ENCODE measurements at places on chromosomes 2 and 18.
A peak's percentile ranks its signal among the peaks of the same experiment; 100 is the strongest.

DNA sequence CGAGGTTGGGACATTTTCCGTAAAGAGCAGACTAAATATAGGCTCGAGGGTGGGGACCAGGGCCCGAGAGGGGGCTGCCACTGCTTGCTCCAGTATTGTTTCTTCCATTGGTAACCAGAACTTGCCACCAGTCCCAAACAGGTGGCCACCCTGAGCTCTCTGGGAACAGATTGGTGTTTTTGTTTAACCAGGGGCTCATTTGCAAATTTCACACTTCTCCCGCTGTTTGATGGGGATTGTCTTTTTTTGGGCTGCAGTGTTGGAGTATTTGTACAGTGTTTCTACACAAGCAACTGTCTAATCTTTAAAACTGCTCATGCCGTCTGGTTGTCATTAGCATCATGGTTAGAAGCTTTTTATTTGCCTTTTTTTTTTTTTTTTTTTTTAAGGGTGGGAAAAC, 8.5 kb downstream of the AGAP1 start:
- no peak for DNase-seq

GRCh38 chr2:96427917-96428316, 77.2 kb downstream of the NEURL3 start:
- DNase-seq: no peak

- DNase-seq: no peak
Observed at GRCh38 chr18:3525870-3526420, 76.0 kb downstream of the TGIF1 start.

DNA sequence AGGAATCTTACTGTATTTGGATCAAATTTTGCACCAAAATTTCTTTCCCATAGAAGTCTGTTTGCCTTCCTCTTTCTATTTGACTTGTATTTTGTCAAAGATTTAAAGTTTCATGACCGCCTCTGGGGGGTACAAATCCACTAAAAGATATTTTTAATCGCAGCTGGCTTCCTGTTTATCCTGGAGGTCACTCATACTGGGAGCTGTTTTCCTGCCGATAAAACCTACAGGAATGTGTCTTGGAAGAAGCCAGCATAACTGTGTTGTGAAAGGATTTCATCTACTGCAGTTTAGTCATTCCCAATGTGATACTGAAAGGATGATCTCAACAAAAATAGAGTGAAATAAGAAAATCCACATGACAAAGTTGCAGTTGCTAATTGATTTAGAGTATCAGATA, 184.0 kb downstream of the RIT2 start:
- DNase-seq: no peak

DNA sequence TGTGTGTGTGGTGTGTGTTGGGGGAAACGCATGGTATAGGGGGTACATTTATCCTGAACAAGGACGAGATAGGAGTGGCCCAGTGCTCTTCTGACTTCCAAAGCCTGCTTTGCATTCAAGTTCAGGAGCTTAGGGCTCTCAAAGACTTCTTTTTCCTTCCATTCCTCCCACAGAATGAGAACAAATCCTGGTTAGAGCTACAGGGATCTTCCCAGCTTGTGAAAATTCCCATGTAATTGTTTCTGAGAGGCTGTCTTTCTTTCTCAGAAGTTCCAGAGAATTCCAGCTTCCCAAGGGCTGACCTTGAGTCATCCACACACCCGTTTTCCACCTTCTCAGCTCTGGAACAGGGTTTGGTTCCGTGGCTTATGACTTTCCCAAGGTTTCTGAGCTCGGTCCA, 38.9 kb downstream of the FASTKD2 start:
- DNase-seq: no peak

- no peak for DNase-seq
Observed at GRCh38 chr2:162556996-162557395, 213.1 kb downstream of the GCA start.

DNA sequence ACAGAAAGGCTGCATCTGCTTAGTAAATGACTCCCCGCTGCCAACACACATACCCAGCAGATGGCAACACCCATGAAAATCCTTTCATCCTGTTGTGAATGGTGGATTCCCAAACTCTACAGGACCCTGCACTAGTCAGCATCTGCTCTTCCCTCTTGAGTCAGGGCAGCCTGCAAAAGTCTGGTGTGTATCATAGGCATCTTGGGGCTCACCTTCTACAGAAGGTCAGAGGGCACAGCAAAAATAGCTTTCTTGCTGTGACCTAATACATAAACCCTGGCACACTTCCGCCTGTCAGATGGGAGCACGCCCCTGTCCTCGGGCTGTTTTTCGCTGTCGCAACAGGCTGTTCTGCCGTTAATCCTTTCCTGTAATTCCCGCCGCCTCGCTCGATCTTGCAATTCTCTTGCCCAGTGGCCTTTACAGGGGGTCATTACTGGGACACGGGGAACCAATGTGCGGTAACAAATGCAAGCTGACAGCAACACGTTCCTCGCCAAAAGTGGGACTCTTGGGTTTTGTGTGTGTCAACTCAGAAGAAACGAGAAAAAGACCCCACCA, 19.9 kb upstream of the SCYGR1 start:
- DNase-seq: no peak

DNA sequence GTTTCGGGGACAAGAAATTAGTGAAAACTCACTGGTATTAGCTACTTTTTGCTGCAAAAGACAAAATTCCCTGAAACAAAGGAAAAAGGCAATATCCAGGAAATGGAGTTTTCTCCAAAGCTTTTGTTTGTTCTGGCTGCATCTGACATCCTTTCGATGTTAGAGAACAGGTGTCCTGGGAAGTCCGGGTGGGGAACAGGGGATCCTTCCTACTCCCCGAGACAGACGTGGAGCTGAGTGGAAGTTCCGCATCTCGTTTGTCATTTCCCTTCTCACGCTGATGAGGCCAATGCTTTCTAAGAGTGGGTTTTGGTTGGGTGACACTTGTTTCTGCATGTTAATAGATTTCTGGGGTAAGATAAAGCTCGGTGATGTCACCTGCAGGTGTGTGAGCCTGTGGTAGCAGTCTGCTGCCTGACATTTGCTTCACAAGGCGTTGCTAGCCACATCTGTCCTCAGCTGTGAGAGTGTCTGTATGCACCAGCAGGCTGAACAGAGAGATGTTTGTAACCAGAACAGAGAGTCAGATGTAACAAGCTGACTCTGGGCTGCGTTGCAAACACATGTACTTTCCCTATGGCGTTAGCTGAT, 125.9 kb downstream of the ACOXL start:
- DNase-seq: no peak

DNA sequence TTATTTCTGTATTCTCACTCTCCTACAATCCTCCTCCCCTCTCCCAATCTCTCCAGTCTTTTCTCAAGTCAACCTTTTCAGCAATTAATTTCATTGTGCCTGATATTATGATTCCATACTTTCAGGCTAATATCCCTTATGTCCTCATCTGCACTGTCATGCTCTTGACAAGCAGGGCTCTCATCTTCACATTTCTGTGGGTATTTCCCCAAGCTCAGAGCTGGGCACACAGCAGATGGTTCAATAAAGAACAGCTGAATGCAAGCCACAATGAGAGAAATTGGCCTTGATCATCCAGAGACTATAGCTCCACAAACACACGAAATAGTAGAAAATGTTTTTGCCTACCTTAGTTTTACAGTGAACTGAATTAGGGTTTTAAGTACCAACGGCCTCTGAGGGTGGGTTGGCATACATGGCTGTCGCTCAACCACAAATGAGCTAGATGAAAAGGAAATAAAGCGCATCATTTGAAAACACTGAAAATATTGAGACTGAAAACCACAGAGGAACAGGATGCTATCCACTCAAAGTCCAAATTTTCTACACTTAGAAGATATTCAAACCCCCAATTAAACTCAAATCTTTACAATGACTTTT, 47.5 kb upstream of the STAT1 start:
- DNase-seq: no peak

- DNase-seq: no peak
Observed at GRCh38 chr2:175363699-175364098, 182.2 kb upstream of the ATP5MC3 start.

GRCh38 chr2:26619521-26619951, 21.6 kb downstream of the CIB4 start:
- DNase-seq: no peak

DNA sequence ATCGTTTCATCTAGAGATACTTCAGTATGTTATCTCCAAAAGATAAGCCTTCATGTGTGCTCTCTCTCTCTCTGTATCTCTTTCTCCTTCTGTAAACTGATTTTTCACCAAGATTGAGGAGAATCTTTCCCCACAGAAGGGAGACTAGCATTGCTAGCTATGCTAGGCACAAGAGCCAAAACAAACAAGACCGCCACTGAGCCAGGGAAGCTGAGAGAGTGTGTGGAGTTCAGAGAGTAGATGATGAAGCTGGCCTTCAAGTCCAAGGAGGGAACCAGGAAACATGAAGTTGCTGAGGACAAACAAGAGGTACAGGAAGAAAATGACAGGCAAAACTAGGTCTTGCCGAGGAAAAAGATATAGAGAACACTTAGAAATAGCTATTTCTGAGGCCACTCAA, 23.4 kb downstream of the DAPL1 start:
- no peak for DNase-seq

DNA sequence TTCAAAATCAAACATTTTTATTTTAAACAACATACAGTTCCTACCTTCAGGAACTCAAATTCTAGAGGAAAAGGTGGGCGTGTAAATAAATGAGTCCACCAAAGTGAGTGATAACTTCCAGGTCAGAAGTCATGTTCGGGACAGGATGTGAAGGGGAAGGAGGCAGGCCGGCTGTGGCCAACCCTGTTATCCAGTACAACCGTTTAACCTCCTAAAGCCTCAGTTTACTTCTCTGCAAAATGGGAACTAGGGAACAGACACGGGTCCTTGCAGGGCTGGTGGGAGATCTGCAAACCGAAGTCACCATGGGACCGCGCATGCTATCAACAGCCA, 373 bp downstream of the EIPR1 start:
- no peak for DNase-seq

GRCh38 chr2:75199428-75200011, at the start of gene TACR1:
TACR1 (minus strand) TSS chr2:75199520; CDS start chr2:75198934, 586 bp downstream.
- no peak for DNase-seq

DNA sequence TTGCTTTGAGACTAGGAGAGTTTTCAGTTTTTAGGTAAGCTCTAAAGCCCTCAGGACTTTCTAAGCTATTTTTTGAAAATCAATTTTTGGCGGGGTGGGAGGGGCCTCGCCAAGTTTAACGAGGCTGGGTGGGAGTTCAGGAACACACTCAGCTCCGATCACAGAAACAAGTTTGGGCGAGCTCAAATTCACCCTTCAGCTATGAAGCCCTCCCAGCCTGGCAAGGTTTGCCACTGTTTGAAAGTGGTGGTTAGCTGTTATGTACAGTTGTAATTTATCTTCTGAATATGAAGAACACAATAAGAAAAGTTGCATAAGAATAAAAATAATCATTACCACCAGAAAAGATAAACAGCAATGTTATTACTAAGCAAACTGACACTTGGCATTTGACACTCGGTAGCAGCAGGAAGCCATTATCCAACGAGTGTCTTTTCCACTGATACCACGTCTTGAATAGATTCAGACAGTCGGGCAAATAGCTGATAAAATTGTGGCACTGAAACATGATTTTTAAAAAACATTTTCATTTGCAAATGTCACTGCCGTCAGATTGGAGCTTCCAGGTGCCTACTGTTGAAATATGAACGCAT, 59.8 kb downstream of the KCTD1 start:
- DNase-seq: no peak

DNA sequence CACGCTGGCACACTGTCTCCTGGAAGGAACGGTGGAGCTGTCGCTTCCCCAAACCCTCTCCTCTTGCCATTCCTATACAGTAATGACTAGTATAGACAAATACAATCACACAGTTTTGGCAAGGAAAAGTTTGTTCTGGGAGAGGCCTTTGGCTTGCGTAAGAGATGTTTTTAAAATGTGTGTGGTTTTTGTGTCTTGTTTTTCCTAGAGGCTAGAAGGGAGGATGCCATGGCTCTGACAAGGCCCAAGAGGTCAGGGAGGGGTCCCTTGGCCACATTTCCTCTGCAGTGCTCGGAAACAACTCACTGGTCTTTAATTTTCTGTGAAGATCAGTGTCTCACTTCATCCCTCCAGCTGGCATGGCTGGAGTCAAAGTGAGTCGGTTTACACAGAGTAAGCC, 195.9 kb downstream of the SH3RF3 start:
- DNase-seq: no peak

DNA sequence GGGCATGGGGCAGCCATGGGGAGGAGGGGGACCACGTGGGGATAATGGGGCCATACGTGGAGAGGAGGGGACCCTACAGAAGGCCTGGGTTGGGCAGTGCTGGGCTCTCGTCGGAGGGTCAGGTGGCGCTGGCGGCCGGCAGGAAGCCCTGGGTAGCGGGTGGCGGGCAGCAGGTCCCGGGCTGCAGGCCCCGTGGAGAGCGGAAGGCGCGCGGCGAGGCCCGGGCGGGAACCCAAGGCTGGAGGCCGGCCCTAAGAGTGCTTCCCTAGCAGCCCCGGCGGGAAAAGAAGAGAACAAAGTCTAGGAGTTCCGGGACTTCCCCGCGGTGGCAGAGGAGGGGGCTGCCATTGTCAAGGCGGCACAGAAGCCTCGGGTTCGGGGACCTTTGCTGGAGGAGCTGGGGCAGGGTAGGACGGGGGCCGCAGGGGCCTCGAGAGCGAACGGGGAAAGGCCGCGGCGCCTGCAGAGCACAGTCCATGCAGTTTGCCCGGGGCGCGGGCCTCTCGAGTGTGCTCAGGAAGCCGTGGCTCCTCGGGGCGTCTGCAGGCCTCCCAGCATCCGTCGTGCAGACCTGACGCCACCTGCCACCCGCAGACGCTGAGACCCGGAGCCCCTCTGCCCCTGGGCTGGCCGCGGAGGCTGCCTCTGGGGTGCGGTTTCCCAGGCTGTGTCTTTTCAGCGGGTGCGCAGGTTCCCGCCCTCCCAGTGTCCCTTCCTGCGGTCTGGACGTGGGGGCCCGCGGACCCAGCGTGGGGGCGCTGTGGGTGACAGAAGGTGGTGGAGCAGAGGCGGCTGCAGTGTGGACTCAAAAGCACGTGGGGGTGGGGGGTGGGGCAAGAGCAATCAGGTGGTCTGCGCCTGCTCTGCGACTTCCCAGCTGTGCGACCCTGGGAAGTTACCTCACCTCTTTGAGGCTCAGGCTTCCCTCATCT, 19.4 kb upstream of the NCL start:
- DNase-seq: peak; percentile 28

GRCh38 chr2:85588236-85588635, 4.0 kb downstream of the VAMP5 start:
- DNase-seq: no peak

DNA sequence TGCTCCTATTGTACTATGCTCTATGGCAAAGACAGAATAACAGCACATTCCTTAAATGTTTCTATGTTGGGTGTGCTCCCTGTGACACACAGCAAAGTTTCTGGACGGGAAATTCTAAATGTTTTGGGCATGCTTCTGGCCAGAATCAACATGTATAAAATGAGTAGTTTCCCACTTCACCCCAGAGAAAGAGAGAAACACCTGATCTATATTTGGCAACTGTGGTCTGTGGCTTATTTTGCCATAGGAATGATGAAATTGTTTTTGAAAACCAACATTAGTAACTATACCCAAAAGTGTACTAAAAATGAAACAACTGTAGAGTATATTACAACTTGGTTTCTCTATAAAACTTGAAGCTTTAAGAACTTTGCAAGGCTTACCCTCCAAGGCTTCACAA, 89.1 kb downstream of the RAD51AP2 start:
- DNase-seq: no peak

GRCh38 chr18:44543387-44543786, 137.3 kb upstream of the SETBP1 start:
- DNase-seq: no peak
